ENCODE measurements at places on chromosomes 1 and 21.

- DNase-seq = no peak
These were observed 67.2 kb downstream of the SLC37A1 start for GRCh38 chr21:42580793-42581321.

GRCh38 chr1:169624912-169625311 lies 5.0 kb downstream of the SELP start:
- no peak for DNase-seq

DNA sequence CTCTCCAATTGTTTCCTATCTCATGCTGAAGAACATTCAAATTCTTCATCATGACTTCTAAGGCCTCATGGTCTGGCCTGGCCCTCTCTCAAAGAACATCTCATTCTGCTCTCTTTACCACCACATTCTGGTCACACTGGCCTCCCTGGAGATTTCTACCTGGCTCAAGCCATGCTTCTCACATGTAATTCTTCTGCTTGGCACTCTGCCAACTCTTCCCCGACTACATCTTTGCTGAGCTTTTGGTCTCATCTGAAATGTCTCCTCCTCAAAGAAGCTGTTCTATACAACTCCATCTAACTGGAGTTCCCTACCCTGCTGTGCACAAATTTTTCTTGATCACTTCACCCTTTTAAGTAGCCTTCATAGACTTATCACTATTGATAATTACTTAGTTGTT lies 1.4 kb upstream of the TBX19 start:
- no peak for DNase-seq

DNA sequence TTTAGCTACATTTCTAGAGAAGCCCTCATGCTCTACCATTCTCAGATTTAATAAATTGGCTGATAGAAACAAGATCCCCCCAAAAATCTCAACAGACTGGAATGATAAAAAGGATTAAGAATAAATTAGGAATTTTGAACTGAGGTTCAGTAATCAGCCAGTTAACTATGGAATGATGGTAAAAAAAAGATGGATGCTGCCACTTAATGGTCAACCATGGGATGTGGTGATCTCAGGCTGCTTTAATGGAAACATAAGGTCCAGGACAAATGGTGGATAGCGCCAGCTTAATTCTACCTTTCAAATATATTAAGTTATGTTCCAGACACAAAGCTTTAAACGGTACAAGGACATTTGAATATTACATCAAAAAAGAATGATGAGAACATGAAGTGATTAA lies 49.9 kb downstream of the CCN1 start:
- no peak for DNase-seq

GRCh38 chr1:13674377-13674776 lies 25.6 kb upstream of the PRDM2 start:
- DNase-seq = no peak

DNA sequence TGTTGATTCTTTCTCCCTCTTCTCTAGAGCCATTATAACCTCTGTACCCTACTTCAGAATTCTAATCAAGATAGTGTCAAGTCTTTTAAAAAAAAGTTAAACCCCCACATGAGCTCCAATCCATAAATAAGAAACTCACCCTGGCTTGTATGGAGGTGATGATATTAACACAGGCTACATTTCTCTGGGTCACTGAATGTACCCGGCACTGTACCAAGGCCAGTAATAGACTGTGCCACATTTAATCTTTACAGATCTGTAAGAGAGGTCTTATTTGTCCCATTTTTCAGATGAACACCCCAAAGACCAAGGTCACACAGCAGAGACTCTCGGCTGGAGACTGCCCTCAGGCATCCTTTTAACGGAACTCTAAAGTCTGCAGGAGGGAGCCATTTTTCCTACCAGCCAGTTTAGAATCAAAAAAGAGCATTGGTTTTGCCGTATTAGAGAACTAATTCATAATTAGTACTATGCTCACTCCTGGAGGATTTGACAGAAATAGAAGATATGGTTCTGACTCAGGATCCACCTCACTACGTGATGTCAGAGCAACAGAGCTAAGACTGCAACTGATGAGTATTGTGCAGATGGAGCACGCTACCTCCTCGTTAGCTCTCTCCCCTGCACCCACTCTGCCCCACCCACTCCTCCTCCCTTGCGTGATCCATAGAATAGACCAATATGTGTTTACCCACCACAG lies 217.2 kb upstream of the HOOK1 start:
- DNase-seq = no peak

GRCh38 chr1:27760426-27760825 lies 12.6 kb upstream of the STX12 start:
- no peak for DNase-seq

GRCh38 chr1:221772117-221772516 lies 30.2 kb upstream of the DUSP10 start:
- no peak for DNase-seq

DNA sequence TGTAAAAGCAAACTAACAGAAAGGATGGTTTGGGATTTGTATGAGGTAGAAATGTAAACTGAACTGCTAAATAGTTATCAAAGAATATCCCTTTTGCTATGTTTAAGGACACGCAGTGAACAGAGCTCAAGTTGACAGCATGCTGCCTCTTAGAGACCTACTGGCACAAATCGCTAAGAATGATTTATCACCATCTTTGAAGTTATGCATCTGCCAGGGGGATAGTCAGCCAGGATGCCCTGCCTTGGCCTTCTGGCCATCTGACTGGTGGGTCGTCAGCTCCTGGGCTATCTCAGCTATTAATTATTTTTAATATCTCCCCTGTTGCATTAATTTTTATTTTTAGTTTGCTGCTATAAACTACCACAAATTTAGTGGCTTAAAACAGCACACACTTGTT lies 334.8 kb upstream of the KAZN start:
- DNase-seq = peak; percentile 76
